ENCODE measurements at places on chromosomes 5 and 9.

- peak; percentile 33 for DNase-seq
These were observed 5.8 kb upstream of the PPARGC1B start for GRCh38 chr5:149724130-149724840.

DNA sequence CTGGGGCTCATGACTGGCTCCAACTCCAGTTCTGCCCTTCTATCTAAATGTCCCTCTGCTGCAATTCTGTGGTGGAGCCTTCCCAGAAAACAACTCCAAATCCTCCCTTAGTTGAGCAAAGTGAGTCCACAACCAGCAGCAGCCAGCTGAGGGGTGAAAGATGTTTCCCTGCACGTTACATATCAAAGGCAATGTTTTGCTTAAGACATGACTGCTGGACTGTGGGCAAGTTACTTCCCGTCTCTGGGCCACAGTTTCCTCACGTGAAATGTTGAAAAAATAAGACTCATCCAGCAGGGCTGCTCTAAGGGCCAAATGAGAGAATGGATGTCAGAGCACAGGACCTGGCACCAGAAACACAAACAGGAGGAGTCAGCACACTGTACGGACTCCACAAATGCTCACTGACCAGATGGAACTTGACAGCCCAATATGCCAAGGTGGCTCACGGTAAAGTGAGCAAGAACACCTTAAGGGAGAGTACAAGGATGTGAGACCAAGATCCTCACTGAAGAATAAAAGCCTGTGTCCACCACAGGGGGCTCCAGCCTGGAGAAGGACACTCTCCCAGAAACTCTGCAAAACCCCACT lies 138.4 kb upstream of the ABCA1 start:
- no peak for DNase-seq

DNA sequence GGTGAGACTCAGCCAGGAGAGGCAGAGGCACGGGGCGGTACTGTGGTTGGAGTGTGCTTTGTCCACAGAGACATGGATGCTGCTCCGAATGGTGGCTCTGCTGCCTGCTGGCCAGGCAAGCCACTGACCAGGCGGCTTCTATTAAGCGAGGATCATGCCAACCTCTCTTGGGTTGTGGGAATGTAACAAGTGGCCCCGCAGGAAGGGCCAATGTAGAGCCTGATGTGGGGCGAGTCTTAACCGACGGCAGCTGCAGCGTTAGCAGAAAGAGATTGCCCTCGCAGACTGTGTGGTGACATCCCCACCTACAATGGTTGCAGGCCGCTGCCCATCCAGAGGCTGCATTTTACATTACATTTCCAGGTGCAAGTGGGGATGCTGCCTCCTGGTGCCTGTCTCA lies 46.6 kb upstream of the SLC25A51 start:
- no peak for DNase-seq

DNA sequence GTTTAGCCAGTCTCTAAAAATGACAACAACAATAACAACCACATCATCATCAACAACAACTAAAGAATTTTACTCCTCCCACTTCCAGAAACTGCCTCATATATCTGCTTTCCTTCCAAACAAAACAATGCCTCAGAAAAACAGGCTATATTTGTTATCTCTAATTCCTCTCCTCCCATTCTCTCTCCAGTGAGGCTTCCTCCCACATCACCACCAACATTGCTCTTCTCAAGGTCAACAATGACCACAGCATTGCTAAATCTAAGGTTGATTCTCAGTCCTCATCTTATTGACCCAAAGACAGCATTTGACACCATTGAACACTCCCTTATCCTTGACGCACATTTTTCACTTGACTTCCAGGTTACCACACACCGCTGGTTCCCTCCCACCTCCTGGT lies 38.1 kb upstream of the PRUNE2 start:
- no peak for DNase-seq

- no peak for DNase-seq
These were observed 1105.8 kb downstream of the CDH18 start for GRCh38 chr5:18882154-18882553.

DNA sequence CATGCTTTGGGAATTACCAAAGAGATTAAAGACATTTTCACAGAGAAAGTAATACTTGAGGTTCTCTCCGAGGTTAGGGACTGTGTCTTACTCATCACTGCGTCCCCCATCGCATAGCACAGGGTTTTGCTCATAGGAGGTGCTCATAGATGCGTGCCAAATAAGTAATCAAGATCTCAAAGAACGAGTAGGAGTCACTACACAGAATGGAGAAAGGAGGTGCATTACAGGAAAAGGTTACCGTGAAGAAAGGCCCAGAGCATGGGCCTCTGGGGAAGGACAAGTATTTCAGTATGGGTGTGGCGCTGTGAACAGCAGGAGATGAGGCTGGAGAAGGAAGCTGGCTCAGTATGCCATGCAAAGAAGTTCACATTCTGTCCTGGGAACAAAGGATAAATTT lies 182.4 kb downstream of the ACTL7B start:
- DNase-seq, result no peak

DNA sequence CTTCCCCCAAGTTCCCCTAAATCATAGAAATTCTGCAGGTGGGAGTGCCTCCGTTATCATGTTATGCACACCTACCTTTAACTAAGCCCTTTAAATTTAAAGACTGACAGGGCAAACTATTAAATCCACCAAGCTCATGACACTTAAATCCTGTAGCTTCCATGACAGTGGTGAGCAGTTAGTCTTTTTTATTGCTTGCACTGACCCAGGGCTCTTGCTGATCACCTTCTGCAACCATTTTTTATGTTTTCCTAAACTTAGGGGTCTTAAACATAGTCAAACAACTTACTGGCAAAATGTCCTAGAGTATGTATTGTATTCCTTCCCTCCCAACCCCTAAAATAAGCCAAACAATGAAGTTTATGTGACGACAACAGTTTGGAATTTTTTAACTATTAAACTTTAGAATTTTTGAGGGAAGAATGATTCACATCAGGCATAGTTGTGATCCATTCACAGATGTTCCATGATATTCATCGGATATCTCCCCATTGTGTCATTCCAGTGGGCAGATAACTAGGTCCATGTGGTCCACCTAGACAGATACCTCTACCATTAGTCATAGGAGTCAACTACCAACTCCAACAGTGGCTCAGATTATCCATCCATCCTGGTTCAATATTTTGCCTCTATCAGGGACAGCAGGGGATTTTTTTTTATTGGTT lies 283.1 kb downstream of the ADAMTS6 start:
- no peak for DNase-seq

- DNase-seq, result no peak
These were observed 390.3 kb downstream of the PDE4D start for GRCh38 chr5:59503220-59503619.

DNA sequence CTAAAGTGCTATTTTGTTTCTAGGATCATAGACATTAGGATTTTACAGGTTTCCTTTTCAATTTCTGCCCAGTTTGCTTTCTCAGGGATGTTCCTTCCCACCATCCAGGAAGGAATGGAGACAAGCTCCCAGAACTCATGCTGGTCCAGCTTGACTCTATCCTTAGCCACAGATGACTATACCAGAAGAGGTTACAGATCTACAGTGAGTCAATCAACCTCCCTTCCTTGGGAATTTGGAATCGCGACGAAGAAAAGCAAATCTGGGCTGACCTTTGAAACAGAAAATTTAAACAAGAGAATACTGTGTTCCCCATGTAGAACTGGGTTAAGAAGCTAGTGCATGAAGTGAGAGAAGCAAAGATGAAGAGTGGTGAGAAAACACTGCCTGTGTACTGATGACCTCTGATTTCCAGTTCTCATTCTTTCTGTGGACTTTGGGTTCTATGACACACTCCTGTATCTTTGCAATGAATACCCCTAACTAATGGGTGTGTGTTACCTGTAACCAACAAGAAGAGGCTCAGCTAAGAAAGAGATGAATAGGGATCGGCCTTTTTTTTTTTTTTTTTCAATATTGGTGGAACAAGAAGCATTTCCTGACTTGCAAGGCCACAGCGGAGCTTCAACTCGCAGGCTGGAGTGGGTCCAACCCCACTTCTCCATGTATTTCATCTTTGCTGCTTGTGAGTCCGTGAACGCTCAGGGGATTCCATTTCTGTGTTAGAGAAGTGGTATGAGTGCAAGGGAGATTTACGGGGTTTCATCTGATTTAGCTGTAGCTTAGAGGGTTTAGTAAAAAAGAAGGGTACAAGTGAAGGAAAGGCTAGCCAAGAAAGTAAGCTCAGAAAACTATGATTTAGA lies 563.9 kb upstream of the CLINT1 start:
- DNase-seq, result no peak

GRCh38 chr5:172773481-172774469 lies 2.8 kb upstream of the DUSP1 start:
- no peak for DNase-seq

- no peak for DNase-seq
These were observed 4.8 kb upstream of the GPR150 start for GRCh38 chr5:95615164-95615467.

GRCh38 chr5:171121638-171122037 lies 187.4 kb upstream of the TLX3 start:
- DNase-seq, result no peak

GRCh38 chr5:17180330-17180843 lies 37.0 kb upstream of the BASP1 start:
- no peak for DNase-seq

- DNase-seq, result no peak
These were observed 120.8 kb upstream of the ZNF608 start for GRCh38 chr5:124867137-124867704.

GRCh38 chr5:174729075-174729680 lies 4.8 kb downstream of the MSX2 start:
- no peak for DNase-seq

DNA sequence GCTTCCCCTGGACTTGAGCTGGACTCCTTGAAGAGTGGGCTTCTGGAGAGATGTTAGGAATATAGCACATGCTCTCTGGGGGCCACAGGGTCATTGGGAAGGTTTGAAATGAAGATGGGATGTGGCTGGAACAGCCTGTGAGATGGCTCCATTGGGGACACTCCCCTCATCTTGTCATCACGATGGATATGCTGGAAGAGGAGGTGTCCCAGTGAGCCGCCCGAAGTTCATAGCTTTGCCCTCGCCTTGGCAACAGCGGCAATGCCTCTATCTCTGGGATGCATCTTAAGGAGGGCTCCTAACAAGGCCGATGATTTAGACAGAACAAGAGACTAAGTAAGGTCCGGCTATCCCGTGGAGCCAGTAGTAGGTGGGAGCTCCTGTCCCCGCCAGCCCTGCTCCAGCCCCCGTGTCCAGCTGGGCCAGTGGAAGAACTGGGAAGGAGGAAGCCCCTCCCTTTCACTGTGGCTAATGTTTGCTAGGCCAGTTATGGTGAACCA lies 23.9 kb downstream of the AMBP start:
- DNase-seq, result no peak

DNA sequence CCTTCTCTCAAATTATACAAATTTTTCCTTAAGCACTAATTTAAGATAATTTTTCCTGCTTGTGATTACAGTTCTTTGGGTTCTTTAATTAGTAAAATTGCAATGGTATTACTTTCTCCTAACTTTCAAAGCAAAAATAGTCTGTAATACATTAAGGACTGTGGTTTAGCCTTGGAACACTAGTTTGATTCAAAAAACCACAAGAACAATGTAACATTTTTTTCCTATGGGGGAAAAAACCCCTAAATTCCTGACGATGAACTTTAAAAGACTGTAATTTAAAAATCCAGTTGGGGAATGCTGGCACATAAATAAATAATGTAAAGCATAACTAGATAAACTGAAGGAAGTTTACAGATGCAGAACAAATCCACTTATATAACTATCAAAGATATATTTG lies 65.3 kb downstream of the CDC14B start:
- no peak for DNase-seq

GRCh38 chr5:34007201-34007620 lies 639 bp downstream of the AMACR start:
- no peak for DNase-seq

- no peak for DNase-seq
These were observed 32.7 kb downstream of the FAM13B start for GRCh38 chr5:138000102-138000723.

GRCh38 chr5:141853895-141854626 lies 24.1 kb downstream of the PCDH1 start:
- DNase-seq, result no peak

- no peak for DNase-seq
These were observed 11.2 kb upstream of the SETX start for GRCh38 chr9:132365986-132366385.

DNA sequence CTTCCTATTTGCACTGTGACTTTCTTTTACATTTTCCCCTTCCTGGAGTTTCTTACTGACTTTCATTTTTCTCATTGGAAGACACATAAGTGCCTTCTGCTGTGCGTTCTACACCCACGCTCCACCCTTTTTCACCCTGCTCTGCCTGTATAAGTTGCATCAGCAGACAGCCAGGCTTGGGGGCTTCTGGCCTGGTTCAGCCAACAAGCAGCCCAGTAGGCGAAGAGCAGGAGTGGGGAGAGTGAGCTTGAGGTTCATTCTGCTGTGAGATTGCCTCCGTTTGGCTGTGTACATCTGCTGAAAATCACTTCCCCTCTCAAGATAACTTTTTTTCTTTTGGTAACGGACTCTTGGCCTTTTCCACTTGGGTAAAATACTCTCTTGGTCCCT lies 38.4 kb downstream of the RASGRF2 start:
- DNase-seq, result no peak

DNA sequence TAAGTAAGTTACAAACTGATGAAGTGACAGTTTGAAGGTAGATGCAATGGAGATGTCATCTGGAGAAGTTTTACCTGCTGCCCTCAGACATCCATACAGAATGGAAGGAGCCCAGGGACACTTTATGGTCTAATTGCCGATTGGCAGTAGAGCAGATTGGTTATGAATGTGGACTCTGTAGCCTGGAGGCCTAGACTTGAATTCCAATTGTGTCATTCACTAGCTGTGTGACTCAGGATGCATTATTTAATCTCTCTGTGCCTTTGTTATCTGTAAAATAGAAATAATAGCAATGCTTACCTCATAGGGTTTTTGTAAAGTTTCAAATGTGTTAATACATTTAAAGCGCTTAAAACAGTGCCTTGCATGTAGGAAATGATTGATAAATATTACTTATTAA lies 5.2 kb upstream of the TCERG1 start:
- no peak for DNase-seq

GRCh38 chr5:130102375-130102774 lies 198.1 kb downstream of the CHSY3 start:
- DNase-seq, result no peak

DNA sequence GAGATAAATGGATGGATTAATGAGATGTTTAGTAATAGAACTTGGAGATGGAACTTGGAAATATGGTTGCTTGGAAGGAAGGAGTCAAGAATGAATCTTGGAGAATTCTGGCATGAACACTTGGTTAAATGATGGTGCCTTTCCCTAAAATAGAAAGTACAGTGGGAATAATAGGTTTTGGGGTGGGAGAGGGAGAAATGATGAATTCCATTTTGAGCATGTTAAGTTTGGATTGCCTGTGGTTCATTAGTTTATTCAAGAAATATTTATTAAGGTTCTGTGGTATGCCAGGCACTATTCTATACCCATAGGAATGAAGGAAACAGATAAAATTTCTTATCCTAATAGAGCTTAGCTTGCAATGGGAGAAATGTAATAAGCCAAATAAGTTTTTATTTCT lies 58.4 kb downstream of the PBX3 start:
- no peak for DNase-seq

- peak; percentile 94 for DNase-seq
These were observed 46.3 kb upstream of the GGTA1 start for GRCh38 chr9:121545875-121546423.

- no peak for DNase-seq
These were observed 3.7 kb upstream of the PJA2 start for GRCh38 chr5:109413458-109413857.

GRCh38 chr5:68458416-68459021 lies 243.0 kb downstream of the PIK3R1 start:
- DNase-seq, result no peak
